ENCODE measurements at places on chromosomes 16 and 17.
A peak's percentile ranks its signal among the peaks of the same experiment; 100 is the strongest.

- DNase-seq, result no peak
Measured at GRCh38 chr16:77093309-77093708, 97.7 kb upstream of the MON1B start.

GRCh38 chr17:38444151-38444550 lies 15.9 kb downstream of the ARHGAP23 start:
- peak; percentile 60 for DNase-seq

DNA sequence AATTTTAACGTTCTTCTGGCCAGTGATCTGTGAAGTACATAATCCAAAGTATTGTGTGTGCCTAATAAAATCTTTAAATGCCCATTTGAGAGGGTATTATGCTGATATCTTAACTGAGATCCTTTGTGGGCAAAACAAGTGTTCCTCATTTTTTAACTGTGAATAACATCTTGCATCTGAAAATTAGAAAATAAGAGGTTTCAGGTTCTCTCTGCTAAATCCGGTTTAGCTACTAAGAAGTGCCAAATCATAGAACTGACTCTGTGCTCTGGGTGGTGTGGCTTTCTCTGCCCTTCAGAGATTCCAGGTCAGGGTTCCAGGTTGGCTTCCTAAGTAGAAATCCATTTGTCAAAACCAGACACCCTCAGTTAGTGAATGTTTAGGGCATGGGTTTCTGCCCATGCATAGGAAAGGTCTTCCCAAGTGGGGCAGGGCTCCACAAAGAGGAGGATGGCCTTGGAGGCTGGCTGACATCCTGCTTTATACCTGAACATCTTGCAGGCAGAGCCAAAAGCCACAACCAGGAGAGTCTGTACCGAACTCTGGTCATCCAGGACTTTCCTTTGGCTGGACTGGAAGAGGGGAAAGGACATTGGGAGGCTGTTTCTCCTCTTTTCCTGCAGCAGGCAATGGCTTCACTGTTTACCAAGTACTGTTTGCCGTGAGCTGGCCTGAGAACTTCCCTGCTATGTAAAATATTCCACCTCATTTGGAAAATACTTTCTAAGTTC lies 8.5 kb downstream of the ALDH3A2 start:
- no peak for DNase-seq

GRCh38 chr17:40614431-40615067 lies 33.1 kb downstream of the SMARCE1 start:
- DNase-seq, result no peak

DNA sequence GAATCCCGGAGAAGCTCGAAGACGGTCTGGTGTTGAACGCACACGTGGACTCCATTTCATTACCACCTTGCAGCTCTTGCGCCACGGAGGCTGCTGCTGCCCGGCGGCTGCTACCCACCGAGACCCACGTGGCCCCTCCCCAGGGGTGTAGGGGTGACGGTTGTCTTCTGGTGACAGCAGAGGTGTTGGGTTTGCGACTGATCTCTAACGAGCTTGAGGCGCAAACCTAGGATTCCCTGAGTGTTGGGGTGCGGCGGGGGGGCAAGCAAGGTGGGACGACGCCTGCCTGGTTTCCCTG lies 1.7 kb upstream of the CBX4 start:
- DNase-seq, result no peak

GRCh38 chr17:8762012-8762411 lies 3.7 kb upstream of the SPDYE4 start:
- DNase-seq, result no peak

DNA sequence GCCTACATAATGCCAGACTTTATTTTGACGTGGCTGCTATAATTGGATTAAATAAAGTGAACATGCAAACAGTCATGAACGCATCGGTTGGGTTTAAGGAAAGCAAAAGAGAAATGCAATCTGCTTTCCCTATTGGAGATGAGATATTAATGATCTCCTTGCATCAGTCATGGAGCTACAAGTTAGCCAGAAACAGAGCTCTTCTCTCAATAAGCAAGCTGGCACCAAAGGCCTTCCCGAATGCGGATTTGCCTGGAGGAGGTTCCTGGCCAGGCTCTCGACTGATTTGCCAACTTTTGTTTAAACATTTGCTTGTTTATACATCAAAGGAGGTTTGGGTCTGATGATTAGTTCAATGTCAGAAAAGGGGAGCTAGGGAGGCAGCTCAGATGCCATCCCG lies 318.4 kb downstream of the XYLT1 start:
- no peak for DNase-seq

- no peak for DNase-seq
Measured at GRCh38 chr16:70769761-70770160, 31.2 kb downstream of the VAC14 start.

GRCh38 chr17:32869345-32870026 lies 7.4 kb downstream of the MYO1D start:
- no peak for DNase-seq

All from stimulated activated CD4-positive, alpha-beta T cell treated with anti-CD3 and anti-CD28 coated beads, Interleukin-4, amount 100 ng/mL, for 24 hours (primary cell).